ENCODE measurements at places on chromosomes 13 and 19.
A peak's percentile ranks its signal among the peaks of the same experiment; 100 is the strongest.

DNA sequence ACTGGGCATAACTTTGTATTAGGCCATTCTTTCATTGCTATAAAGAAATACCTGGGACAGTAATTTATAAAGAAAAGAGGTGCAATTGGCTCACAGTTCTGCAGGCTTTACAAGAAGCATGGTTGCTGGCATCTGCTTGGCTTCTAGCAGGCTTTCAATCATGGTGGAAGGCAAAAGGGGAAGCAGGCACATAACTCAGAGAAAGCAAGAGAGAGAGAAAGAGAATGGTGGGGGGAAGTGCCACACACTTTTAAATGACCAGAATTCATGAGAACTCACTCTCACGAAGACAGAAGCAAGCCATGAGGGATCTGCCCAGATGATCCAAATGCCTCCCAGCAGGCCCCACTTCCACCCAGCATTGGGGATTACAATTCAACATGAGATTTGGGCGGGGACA lies 179.7 kb downstream of the SPRY2 start:
- no peak for DNase-seq

DNA sequence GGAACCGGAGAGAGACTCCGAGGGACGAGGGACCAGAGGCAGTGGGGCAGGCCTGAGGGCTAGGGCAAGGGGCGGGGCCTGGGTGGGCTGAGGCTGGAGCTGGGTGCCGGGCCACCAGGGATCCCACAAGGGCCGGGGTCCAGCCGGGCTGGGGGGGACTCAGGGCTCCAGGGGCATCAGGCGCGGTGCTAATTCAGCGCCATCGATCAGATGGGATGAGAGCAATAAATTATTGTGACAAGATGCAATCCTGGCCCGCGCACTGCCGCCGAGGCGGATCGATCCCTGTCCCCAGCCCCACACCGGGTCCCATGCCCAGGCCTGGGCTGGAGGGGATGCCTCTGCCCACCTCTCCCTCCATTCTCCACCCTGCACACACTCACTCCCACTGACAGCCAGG lies 5.7 kb downstream of the ERFL start:
- DNase-seq = no peak

GRCh38 chr13:33174931-33175330 lies 110.6 kb downstream of the STARD13 start:
- DNase-seq = no peak

GRCh38 chr19:51994048-51994644 lies 7.5 kb upstream of the ZNF350 start:
- no peak for DNase-seq

GRCh38 chr13:113650275-113650674 lies 7.7 kb downstream of the ATP4B start:
- no peak for DNase-seq

GRCh38 chr13:27349458-27349857 lies 75.0 kb upstream of the GTF3A start:
- no peak for DNase-seq

GRCh38 chr19:36103842-36104552 lies 6.9 kb upstream of the OVOL3 start:
- DNase-seq = no peak

GRCh38 chr19:48969276-48970138 lies 4.4 kb downstream of the FTL start:
- no peak for DNase-seq

DNA sequence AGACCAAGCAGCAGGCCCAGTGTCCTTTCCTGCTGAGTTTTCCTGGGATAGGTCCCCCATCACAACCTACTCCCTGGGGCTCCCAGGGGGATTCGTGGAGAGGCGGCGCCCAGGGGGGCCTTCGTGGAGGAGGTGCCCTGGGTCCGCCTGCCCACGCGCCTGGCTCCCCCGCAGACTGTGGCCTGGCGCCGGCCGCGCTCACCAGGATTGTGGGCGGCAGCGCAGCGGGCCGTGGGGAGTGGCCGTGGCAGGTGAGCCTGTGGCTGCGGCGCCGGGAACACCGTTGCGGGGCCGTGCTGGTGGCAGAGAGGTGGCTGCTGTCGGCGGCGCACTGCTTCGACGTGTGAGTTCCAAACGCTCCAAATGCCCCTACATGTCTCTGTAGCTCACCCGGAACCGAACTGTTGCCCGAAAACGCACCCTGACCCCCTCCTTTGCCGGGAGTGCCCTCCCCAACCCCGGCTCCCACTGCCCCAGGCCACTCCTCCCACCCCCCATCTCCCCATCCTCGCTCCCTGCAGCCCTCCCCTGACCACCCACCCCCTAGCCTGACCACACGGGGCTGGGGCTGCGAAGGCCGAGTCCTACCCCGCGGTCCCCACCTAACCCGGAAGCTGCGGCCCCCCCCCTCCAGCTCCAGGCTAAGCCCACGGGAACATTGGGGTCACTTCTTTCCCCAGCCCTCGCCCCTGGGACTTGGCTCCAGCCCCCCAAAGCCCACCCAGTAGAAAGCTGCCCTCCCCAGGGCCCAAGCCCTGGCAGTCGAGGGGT lies 3.3 kb downstream of the TIMM13 start:
- DNase-seq = no peak

GRCh38 chr19:55598719-55599467 lies 424 bp downstream of the FIZ1 start:
- peak; percentile 91 for DNase-seq

DNA sequence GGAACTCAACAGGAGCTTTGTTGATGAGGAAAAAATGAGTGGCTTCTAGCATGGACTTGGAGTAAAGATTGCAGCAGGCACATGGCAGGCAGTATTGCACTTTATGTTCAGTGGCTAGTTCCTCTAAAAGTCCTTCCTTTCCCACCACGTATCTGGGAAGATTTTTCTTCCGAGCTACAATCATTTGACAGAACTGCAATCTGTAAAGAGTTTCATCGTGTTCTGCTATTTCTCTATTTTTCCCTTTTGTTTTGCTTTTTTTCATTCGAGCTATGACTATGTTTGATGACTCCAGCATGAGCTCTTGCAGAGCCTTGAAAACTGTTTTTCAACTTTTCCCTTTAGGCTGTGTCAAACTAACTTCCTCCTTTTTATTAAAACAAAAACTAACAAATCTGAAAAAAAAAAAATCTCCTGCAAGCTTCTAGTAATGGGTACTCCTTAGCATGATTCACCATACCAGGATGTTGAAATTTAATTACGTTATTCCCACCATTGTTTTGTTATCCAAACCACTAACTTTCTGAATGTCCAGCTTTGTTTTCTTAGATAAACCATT lies 12.3 kb downstream of the CLDN10 start:
- no peak for DNase-seq

DNA sequence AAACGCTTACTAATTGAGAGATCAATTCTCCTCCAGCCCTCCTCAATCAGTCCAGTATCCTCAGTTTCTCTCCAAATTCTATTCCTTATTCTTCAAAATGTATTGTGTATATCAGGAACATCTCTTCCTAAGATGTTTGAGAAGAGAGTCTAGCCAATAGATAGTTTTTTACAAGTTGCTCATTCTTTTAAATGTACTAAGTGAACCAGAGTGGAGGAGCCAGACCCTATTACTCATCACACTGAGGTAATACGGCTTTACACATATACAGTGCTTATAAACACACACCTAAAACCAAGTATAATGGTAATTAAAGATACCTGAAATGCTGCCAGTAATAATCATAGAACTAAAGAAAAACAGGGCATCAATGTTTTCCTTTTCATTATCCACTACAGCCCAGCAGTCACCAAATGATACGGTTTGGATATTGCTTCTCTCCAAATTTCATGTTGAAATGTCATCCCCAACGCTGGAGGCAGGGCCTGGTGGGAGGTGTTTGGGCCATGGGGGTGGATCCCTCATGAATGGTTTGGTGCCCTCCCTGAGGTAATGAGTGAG lies 45.2 kb upstream of the HMGB1 start:
- no peak for DNase-seq

GRCh38 chr19:48755787-48756186 lies 463 bp downstream of the FGF21 start:
- DNase-seq = no peak

- DNase-seq = no peak
Measured at GRCh38 chr13:27437126-27437525, 12.7 kb downstream of the GTF3A start.

GRCh38 chr13:47216176-47216822 lies 319.4 kb upstream of the HTR2A start:
- DNase-seq = no peak

- no peak for DNase-seq
Measured at GRCh38 chr13:98454389-98454881, 122.5 kb downstream of the STK24 start.

DNA sequence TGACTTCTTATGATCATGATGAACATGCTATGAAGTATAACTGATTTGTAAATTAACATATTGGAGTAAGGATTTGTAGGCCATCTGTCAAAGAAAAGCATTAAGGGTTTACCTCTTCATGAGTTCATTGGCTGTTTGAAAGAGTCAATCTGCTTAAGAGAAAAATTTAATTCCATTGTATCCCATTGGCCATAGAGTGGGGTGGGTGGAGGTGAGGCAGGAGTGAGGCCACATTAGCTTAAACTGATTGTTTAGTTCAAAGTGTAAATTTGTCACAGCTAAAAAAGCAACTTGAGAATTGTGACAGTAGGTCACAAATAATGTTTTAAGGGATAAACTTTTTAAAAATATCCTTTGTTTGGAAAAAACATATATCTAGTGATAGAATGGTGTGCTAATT lies 11.4 kb downstream of the GPR180 start:
- DNase-seq = no peak

DNA sequence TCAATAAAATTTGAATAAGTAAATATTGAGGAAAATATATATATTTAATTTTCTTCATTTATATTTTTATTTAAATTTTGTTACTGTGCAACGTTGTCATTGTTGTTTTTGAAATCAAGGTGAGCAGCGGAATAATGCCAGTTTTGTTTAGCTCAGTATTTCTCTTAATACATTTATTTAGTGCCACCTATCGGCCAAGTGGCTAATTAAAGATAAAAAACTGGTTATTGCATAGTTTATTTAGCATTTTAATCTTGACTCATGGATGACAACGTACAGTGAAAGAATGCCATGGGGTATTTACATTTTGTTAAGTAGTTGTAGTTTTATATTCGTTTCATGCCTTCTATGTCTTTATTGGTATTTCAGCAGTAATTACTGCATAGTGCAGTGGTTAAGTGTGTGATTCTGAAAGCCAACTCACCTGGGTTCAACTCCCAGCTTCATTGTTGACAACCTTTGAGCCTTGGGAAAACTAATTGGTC lies 265.9 kb downstream of the MYO16 start:
- peak; percentile 19 for DNase-seq

- no peak for DNase-seq
Measured at GRCh38 chr19:46298479-46299003, 1.7 kb downstream of the HIF3A start.

DNA sequence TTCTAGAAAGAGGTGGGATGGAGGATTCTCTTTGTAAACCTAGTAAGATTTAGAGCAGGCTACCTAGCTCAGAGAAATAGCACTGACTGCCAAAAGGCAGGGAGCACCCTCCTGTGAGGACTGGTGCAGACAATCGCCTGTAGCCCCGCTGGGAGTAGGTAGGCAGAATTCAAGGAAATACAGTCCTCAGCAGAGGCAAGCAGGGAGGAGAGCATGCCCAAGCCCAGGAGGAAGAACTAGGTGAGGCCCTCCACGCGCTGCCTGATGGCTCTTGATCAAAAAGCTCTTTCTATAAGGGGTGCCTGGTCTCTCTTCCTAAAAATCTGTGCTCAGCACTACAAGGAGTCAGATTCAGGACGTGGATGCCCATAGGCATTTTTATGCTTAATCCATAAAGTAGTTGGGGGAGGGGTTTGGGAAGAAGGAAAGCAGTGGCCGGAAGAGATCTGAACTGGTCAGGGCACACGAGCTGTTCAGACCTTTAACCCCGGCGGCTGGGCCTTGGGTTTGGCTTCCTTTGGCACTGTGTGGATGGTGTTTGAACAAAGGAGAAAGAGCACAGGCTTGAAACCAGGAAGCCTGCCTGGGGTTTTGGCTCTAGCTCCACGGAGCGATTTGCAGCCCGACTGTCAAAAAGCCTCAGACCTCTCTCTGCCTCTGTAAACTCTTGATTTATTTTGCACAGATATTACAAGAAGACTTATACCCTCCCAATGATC lies 320.6 kb downstream of the FOXO1 start:
- DNase-seq = no peak

GRCh38 chr13:31945202-31945961 lies 86.2 kb upstream of the FRY start:
- DNase-seq = no peak

GRCh38 chr19:34305221-34306083 lies 51.1 kb downstream of the GARRE1 start:
- DNase-seq = no peak

DNA sequence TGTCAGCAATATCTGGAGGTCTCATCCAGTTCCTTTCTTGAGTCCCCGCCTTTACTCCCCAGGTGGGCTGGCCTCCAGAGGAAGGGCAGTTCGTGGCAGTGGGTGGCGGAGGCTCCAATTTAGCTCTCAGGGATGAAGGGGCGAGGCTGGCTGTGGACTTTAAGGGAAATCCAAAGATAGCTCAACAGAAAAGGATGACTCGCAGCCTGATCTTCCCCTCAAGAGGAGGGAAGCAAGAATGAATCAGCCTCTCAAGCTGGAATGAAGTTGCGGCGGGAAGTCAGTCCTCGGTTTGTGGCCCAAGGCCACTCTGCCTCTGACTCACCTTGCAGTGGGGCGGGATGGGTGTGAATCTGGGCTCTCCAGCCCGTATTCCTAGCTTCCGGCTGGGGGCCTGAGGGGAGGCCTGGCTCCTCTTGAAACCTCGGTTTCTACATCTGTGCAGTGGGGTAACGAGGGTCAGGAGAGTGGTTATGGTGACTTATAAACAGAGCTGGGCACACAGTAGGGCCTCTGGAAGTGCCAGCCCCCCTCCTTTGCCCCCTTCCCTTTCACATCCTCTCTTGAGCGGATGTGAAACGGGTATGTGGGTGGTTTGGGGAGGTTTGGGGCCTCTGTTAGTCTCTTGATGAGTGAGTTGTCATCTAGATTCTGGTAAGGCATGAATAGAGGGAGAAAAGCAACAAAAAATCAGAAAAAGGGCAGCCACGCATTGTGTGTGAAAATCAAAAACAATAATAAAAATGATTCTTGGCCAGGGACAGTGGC lies 10.5 kb upstream of the SMG9 start:
- DNase-seq = peak; percentile 77

GRCh38 chr13:89584058-89584620 lies 1763.3 kb upstream of the MIR17HG start:
- no peak for DNase-seq

GRCh38 chr19:14006766-14007562 lies 844 bp upstream of the RFX1 start:
- DNase-seq = no peak

DNA sequence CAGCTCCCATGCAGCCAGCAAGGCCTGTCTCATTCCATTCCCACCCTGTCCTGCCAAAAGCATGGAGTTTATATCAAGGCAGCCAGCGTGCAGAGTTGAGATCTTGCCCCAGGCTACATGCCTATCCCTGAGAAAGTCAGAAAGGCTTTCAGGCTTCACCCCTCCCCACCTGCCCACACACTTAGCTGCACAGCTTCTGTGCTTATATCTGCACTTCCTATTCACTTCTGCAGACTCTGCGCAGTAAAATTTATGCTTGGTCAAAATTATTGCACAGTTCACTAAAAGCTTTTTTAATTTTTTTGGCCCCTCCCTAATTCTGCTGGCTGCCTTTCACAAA lies 12.5 kb upstream of the ZNF675 start:
- DNase-seq = no peak
